ENCODE measurements at places on chromosomes 12 and 14.

- DNase-seq: peak; percentile 19
These were observed 60.6 kb upstream of the TCL1A start for GRCh38 chr14:95774265-95775160.

DNA sequence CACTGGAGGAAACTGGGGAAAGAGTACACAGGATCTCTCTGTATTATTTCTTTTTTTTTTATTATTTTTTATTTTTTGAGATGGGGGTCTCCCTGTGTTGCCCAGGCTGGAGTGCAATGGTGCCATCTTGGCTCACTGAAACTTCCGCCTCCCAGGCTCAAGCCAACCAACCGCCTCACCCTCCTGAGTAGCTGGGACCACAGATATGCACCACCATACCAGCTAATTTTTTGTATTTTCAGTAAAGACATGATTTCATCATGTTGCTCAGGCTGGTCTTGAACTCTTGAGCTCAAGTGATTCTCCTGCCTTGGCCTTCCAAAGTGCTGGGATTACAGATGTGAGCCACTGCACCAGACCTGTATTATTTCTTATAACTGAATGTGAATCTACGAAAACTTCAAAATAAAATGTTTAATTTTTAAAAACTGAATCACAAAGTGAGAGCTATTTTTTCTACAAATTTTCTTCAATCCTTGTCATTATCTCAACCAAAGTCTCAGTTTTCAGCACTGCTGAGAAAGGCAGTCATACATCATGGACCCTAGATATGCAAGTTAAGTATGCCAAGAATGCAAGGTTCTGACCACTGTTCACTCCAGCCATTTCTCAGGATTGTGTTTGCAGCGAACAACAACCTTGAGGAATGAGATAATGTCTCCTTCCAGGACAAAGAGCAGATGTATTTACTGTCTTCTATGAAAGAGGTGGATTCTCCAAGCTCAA lies 2.4 kb downstream of the EAPP start:
- DNase-seq: no peak

DNA sequence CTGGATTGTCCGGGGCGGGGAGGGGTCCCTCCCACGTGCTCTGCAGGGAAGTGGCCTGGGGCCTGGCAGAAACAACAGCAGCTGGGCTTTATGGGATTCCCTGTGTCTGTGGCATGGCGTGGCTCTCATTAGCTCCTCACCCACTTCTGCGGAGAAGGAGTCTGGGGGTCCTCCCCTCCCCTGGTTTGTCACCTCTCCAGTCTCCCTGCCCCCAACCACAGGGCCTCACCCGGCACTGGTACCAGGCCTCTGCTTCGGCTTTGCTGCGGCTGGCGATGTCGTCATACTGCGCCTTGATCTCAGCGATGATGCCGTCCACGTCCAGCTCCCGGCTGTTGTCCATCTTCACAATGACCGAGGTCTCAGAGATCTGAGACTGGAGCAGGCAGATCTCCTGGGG lies 6.4 kb downstream of the KRT82 start:
- DNase-seq: no peak

DNA sequence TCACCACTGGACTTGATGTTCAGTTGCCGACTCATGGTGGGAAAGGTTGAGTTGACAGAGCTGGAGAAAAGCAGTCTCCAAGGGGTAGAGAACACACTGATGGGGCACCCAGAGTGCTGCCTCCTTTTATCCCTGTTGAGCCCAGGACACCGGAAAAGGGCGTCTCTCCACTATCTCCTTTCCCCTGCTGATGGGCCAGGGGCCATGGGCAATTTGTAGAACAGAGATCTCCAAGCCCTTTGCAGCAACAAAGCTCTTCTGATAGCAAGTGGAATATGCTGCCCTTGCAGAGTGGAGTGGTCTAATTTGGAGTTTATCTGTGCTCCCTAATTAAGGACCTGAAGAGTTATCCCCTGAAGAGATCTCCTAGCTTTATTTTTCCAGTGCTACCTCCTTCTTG lies at the start of gene KRT74:
TSS of gene KRT74 (minus strand) at position 101 of the 400 bp plus-strand sequence. CDS start at position 35, 66 bp downstream.
- no peak for DNase-seq

DNA sequence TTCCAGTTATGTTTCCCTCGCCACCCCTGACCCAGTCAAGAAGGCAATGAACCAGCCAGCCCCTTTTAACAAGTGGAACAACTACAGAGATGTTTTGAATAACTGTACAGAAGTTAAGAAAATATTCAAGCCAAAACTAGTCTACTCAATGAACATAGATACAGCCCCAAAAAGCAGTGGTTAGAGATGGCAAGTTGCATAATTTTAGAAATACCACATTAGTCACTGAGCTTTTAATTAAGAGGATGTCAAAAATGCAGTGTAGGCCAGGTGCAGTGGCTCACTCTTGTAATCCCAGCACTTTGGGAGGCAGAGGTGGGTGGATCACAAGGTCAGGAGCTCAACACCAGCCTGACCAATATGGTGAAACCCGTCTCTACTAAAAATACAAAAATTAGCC lies 27.2 kb downstream of the PROX2 start:
- no peak for DNase-seq

DNA sequence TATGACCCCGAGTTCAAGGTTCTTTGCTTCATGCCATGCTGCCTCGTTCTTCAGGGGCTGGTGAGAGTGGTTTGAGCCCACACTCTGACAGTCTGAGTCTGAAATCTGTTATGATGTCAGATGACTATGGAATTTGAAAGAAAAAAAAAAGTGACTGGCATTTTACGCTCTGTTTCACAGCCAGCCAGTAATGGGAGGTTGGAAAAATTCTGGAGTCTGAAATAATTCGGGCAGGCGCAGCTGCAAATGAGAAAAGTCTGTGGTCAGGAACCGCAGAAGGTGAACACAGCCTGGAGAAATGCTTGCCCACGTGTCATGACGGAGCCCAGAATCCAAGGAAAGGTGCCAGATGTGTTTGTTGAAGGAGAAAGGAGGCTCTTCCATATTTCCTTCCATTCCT lies 269.8 kb upstream of the PWP1 start:
- no peak for DNase-seq

DNA sequence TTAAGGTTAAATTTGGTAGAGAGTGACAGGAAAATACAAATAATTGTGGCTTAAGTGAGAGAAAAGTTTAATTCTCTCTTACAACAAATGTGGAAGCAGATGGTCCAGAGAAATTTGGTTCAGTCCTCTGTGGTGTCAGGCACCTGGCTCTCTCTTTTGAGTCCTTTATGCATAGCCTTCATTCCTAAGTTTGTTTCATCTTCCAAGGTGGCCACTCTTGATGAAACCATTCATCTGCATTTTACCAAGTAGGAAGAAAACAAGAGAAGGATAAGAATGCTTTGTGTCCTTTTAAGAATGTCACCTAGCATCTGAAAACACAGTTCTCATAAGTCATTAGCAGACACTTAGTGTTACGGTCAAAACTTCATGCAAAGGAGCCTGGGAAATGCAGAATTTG lies 442.5 kb downstream of the CCER1 start:
- DNase-seq: no peak

DNA sequence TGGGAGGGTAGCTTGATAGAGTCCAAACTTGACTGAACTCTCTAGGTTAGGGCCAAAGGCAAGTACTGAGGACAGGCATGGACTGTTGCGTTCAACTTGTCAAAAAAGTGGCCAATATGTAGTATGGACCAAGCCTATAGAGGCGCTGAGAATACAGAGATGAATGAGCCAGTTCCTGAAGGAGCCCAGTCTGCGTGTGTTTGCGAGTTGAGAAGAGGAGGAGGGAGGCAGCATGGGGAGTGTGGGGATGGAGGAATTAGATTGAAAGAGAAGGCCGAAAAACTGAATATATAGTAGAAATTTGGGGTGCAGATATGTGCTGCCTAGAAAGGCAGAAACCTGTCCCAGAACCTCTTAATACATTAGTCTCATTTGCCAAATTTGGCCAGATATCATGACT lies 412.4 kb downstream of the PCNX1 start:
- DNase-seq: no peak

DNA sequence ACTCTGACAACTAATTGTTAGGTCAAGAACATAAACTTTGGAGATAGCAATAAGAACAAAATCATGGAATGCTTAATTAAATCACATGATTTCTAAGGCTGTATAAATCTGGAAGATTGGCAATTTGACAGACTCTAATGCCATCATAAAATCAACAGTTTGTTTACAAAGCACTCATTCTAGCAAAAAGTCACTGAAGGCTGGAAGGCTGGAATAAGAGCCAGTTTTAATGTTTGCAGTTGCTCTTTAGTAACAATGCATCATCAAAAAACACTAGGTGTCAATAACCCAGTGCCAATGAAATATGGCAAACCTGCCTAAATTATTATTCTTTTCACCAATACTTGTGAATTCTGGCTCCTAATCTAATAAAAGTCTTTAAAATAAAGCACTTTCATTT lies 65.0 kb downstream of the NUMB start:
- no peak for DNase-seq

DNA sequence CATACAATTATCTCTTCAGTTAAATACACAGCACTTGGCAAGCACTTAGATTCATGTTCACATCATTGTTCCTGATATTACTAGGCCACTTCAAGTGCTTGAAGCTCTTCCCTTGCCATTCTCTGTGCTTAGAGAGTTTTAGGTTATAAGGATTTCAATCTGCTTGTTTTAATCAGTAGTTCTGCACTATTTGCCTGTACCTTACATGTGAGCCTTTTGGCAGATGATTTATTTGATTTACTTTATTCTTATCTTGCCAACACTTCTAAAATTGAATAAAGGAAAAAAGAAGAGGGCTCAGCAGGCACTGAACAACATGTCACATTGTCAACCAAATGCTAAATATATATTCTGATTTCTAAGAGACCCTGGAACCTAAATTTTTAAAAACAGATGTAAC lies 363.8 kb upstream of the USP15 start:
- DNase-seq: no peak

- no peak for DNase-seq
These were observed 172.4 kb upstream of the CAND1 start for GRCh38 chr12:67096533-67097318.

DNA sequence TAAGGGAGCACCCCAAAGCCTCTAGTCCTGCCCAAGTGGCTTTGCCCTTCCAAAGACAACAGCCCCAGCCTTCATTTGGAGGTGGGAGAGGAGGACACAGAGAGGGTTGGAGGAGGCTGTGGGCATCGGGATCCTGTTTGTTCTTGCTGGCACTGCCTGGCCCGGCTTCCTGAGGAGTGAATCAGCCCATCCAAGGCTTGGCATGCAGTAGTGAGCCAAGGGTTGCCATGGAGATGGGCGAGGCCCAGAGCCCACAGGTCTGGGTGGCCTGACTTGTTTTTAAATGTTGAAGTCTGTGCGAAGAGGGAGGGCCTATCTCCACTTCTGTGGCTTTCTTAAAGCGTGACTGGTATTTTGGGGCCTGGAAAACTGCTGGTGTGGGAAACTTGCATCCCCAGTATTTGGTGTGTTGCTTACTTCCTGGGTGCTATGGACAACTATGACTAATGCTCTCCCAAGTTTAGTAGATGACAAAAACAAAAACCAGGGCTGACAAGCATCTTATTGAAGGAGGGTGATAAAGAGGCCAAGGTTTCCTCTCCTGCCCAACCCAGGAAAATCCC lies 15.8 kb downstream of the CD9 start:
- DNase-seq: no peak

- peak; percentile 44 for DNase-seq
These were observed 7.0 kb upstream of the UBC start for GRCh38 chr12:124921200-124922031.

DNA sequence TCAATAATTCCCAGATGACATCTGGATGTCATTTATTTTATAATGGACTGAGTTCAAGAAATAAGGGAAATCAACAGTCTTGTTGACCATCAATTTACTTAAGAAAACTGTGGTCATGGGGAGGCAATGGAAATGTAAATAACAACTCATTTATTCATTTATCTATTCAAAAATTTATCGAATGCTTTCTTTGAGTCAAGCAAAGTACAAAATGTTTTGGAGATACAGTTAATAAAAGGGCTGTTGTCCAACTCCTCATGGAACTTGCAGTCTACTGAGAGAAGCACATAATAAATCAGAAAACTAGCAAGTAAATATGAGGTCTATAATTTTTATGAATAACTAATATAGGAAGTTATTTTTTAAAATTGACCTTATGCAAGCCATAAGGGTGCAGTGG lies 65.5 kb upstream of the KITLG start:
- no peak for DNase-seq

- DNase-seq: peak; percentile 18
These were observed 570 bp upstream of the MRPS35 start for GRCh38 chr12:27709932-27710591.

DNA sequence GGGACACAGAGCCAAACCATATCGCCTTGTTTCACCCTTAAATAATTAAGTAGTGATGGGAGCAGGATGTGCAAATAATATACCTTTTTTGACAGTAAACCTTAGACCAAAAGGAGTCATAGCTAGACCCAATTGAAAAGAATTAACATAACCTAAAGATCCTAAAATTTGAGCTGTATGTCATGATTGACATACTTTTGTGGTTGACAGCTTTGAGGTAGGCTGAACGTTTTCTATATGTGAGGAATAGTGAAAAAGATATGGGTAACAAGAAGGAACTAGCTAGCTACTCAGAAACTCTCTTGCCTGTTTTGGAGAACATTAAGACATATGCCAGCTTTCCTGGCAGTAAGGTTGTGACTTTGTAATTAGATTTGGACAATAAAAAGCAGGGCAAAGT lies 320.6 kb downstream of the KCNC2 start:
- DNase-seq: no peak

GRCh38 chr12:111407377-111408115 lies 1.8 kb downstream of the SH2B3 start:
- DNase-seq: no peak

GRCh38 chr14:97100306-97100705 lies 303.1 kb downstream of the VRK1 start:
- no peak for DNase-seq

- no peak for DNase-seq
These were observed 29.5 kb upstream of the HIGD1C start for GRCh38 chr12:50922820-50923219.

DNA sequence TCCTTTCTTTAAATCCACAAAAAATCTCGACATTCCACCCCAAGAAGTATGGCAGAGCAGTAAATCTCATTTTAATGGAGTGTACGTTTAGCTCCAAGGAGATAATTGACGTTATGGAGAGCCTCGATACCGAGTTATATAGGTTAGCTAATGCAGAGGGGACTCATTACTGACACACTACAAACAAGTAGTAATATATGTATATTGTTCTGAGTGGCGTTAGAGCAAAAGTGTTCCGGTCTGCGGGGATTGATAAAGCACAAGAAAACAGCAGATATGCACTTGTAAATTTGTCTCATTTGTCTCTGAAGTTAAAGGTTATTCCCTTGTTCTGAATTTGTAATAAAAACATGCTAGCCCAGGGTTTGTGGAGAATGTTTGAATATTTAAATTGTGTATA lies 84.1 kb downstream of the BCL11B start:
- no peak for DNase-seq

GRCh38 chr14:31884776-31885379 lies 192.2 kb upstream of the ARHGAP5 start:
- no peak for DNase-seq

GRCh38 chr12:11820476-11820875 lies 171.0 kb downstream of the ETV6 start:
- DNase-seq: no peak

DNA sequence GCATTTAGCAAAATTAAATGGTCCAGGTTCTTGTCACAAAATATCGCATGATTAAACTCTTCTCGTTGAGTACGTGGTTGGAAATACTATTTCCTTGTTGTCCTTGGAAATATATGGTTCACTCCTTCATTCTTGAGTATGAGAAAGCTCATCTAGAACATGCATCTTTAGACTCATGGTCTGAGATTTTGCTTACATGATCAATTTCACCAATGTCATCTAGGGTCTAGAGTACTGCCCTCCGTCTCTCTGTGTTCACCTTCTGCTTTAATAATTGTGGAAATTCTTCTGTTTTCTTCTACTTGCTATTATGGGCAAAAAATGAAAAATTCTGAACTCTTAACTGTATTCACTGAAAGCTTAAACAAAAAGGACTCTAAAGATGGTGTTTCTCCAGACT lies 25.9 kb downstream of the MBIP start:
- no peak for DNase-seq
